ENCODE measurements at places on chromosomes 3 and 15. TPM values are rescaled to one million over a fixed set of nuclear protein-coding genes. Genes with fewer than 3 reads are reported as not detected.

The CCDC54 gene
- not detected for total RNA-seq

The IGSF11 gene
- total RNA-seq = 0.14 TPM

The SYNM gene
- total RNA-seq = 6.2 TPM

The GOLGA6B gene
- total RNA-seq = not detected

All from smooth muscle cell of bladder (primary cell).